ENCODE measurements at places on chromosomes 4 and X.

GRCh38 chr4:47415719-47416118 is 47.8 kb downstream of the COMMD8 start:
- no peak for DNase-seq

- DNase-seq: no peak
Observed at GRCh38 chr4:65370709-65371108, 299.6 kb downstream of the EPHA5 start.

DNA sequence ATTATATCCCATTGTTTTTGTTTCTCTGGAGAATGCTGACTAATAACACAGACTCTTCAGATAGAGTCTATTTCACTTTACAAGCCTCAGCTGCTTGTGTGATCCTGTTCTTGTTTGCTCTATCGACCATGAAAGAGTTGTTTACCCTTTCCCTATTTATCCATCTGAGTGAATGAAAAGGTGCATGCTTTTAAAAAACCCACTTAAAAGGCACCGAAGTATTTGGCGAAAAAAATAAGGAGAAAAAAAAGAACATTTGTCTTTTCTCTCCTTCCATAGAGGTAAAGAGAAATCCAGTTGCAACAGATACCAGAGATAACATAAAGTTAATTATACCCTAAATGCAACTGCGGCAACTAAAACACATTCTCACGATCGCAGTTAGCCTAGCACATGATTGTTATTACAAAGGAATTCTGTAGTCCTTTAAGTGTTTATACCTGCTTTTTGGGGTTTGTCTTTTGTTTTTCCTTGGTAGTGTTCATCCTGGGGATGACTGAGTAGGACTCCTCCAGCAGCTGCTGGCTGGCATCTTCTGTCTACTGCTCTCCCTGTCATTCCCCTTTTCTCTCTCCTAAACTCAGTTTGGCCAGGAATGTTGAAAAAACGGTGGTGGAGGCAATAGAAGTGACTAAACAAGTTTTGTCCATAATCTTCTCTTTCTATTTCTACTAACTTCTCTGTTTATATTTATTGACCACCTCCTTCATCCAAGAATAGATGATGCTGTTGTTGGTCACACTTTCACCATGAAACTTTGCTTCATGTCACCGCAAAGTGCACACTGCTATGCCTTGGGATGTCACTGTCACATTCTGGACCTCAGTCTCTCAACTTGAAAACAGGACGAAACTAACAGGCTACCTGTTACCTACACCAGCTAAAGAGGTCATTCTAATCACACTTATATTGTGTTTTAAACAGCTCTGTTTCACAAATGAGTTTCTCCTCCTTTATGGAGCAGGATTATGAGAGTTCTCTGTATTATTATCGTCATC is 41.9 kb upstream of the FRAS1 start:
- DNase-seq: no peak

DNA sequence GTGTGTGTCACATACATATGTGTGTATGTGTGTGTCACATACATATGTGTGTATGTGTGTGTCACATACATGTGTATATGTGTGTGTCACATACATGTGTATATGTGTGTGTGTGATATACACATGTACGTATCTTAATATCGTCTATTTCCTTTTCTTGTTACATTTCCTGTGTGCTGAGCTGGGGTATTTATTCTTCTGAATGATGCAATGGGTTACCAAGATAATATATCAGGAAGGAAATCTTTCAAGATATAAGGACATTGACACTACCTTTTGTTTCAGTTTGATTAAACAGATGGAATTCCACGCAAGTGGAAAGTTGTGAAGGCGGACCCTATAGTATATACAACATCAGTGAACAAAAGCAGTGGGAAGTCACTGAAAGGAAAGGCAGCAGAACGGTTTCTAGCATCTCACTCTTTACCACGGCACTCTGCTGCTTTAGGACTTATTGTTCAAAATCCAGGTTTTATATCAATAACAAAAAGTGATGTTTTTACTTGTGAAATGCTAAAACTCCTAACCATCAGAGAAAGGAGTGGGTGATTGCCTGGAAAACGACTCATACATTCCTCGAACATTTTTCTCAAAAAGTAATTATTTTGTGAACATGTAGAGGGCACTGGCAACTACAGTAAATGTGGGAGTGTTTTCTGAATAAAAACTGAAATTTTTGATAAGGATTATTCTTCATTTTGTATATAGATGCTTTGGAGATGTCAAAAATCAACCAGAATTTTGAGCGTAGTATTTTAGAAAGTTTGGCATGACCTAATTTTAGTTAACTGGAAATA is 43.1 kb upstream of the IL21 start:
- DNase-seq: no peak

GRCh38 chr4:104912518-104912917 is 234.2 kb upstream of the TET2 start:
- no peak for DNase-seq

DNA sequence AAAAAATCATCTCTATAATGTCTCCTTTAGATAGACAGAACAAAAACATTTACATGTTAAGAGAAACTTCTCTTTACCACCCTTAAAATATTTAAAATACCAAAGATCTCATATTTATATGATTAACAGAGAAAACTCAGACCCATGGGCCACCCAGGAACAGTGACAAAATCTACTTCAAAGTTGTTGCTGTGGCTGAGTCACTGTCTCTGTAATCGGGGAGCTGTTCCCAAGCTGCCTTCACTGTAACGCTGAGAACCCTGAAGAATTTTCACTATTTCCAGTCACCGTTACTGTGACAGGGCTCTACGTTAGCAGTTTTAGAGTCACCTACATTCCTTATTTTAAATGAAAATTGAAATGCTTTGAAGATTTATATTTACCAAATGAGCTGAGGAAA is 9.0 kb upstream of the DAPP1 start:
- no peak for DNase-seq

DNA sequence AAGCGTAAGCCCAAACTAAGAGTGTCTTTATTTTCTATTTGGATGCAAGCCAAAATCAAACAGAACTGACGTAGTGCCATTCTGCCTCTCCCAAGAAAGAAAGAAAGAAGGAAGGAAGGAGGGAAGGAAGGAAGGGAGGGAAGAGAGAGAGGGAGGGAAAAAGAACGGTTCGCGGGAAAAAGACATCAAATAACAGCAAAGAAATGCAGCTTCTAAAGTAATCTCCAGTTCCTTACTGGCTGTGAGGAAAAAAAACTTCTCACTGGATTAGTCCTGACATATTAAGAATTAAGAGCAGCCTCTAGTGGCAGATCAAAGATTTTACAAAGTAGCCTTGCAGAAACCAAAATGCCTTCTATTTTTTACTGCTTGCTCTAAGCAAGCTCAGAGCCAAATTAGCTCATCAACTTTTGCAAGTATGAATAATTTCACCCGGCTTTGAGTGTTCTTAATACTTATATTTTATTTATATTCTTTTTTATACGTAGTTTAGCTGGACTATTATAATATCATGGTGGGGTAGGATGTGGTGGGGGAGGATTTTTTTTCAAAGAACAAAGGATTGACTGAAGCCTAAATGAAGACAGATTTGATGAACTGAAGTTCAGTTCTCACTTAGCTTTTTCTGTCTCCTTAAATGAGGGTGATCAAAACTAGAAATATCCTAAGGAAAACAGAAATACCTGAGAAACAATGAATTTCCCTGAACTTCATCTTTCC is 36.6 kb downstream of the PITX2 start:
- DNase-seq: no peak

DNA sequence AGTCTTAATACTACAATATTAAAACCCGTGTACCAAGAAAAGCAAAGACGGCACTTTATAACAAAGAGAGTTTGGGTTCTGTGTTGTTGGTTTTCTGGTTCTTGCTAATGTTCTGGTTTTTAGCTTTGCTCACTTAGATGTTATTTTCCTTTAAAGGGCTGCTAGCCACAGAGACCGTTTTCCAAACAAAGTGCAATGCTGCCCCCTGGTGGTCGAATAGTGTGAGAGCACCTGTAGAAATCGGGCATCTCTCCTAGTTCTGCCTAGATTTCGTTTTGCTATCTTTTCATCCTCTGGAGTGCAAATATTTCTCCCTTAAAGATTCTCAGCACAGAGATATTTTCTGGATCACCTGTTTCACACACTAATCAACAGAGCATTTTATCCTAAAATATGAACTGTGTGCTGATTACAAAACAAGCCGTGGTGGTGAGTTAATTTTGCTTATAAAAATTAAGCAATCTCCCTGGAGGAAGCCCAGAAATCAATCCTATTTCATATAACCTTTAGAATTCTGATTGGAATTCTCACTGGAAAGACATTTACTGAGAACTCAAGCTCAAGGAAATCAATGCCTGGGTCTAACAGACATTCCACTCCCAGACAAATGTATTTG is 334.5 kb upstream of the NOCT start:
- DNase-seq: peak; percentile 79

- DNase-seq: no peak
Observed at GRCh38 chrX:19889582-19890342, 2.4 kb upstream of the SH3KBP1 start.

GRCh38 chr4:84924434-84924833 is 42.1 kb downstream of the WDFY3 start:
- no peak for DNase-seq

GRCh38 chrX:13938051-13938828 is 91.5 kb downstream of the GEMIN8 start:
- no peak for DNase-seq

GRCh38 chrX:128464116-128464515 is 411.9 kb upstream of the ACTRT1 start:
- no peak for DNase-seq

DNA sequence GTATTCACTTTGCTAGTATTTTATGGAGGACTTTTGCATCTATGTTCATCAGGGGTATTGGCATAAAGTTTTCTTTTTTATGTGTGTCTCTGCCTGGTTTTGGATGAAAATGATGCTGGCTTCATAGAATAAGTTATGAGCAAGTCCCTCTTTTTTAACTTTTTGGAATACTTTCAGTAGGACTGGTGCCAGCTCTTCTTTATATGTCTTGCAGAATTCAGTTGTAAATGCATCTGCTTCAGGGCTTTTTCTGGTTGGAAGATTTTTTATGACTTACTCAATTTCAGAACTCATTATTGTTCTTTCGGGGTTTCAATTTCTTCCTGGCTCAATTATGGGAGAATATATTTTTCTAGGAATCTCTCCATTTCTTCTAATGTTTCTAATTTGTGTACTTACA is 9.1 kb upstream of the CSN2 start:
- DNase-seq: no peak
